ENCODE measurements at places on chromosomes 5 and 9. TPM values are rescaled to one million over a fixed set of nuclear protein-coding genes. Genes with fewer than 3 reads are reported as not detected.

GRCh38 chr5:132825033-132825833 lies 5.2 kb downstream of the SHROOM1 start:
- H3K27ac ChIP-seq: no peak overlapping the region
- peaks cover 24% of the 10 kb centered on the region for H3K4me1 ChIP-seq
- H3K36me3 ChIP-seq: no peaks in the 10 kb centered on the region
- no peak overlapping the region for H3K4me3 ChIP-seq

The BNC2 gene
- not detected for total RNA-seq

DNA sequence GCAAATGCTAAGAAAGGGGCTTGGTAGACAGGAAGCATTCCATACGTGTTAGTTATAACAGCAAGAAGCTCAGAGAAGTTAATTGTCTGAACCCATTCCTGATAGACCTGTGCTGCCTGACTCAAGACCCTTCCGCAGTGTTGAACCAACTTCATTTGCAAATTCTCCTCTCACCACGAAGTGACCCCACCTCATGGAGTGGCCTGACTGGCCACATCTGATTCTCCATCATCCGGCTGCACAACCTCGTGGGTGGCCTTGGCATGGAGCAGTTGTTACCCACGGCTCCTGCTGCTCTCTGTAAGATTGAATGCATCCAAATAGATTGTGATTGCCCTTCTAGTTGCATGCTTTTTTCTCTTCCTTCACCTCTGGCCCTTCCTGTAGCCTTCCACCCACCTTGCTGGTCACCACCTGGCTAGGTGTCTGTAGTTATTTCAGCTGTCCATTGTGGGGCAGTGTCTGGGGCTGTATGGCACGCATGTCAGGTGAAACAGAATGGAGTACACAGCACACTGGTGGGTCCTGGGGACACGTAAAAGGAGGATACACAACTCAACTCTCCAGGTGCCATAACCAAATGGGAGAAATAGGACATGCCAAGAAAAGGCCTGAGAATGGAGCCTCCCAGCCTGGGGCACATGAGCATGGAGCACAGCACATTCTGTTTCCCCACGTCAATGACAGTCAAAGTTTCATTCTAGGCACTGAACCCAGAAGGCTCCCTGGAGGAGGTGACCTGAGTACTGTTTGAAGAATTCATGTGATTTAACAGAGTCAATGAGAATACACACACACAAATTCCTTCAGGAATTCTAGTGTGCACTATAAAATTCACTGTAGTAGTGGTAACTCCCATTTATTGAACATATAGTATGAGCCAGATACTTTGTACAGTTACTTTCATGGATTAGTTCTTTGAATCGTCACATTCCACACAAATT lies 70.5 kb upstream of the PTCH1 start:
- no peak overlapping the region for H3K27ac ChIP-seq
- no peak for DNase-seq
- no peaks in the 10 kb centered on the region for H3K27me3 ChIP-seq
- no peak overlapping the region for H3K4me3 ChIP-seq

DNA sequence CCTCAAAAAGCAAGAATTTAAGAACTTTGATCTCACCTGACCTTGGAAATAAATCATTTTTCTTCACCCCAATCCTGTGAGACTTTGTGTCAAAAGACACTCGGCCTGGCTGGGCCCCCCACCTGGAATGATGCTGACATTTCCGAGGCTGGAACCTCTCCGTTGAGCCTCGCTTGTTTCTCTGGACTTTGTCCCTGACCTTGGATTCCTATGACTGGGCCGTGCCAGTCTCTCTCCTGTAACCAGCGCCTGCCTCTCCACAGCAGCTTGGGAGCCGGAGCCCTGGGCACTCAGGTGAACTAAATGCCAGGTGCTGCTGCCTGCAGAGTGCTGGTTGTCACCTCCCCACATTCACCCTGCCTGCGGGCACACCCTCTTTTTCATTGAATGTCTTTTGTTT lies 62.7 kb downstream of the RETREG1 start:
- no peaks in the 10 kb centered on the region for H3K36me3 ChIP-seq
- no peak for DNase-seq
- H3K4me1 ChIP-seq: no peaks in the 10 kb centered on the region
- no peaks in the 10 kb centered on the region for H3K27me3 ChIP-seq

- H3K36me3 ChIP-seq: peaks cover 26% of the 10 kb centered on the region
- H3K4me1 ChIP-seq: peaks cover 53% of the 10 kb centered on the region
- H3K27ac ChIP-seq: no peak overlapping the region
- DNase-seq: no peak
Measured at GRCh38 chr5:112918679-112919078, 3.3 kb downstream of the REEP5 start.

GRCh38 chr5:180470361-180470760 lies 23.8 kb upstream of the CNOT6 start:
- no peaks in the 10 kb centered on the region for H3K36me3 ChIP-seq
- no peak overlapping the region for H3K4me3 ChIP-seq
- DNase-seq: no peak
- no peaks in the 10 kb centered on the region for H3K27me3 ChIP-seq

The MSMP gene
- not detected for total RNA-seq

DNA sequence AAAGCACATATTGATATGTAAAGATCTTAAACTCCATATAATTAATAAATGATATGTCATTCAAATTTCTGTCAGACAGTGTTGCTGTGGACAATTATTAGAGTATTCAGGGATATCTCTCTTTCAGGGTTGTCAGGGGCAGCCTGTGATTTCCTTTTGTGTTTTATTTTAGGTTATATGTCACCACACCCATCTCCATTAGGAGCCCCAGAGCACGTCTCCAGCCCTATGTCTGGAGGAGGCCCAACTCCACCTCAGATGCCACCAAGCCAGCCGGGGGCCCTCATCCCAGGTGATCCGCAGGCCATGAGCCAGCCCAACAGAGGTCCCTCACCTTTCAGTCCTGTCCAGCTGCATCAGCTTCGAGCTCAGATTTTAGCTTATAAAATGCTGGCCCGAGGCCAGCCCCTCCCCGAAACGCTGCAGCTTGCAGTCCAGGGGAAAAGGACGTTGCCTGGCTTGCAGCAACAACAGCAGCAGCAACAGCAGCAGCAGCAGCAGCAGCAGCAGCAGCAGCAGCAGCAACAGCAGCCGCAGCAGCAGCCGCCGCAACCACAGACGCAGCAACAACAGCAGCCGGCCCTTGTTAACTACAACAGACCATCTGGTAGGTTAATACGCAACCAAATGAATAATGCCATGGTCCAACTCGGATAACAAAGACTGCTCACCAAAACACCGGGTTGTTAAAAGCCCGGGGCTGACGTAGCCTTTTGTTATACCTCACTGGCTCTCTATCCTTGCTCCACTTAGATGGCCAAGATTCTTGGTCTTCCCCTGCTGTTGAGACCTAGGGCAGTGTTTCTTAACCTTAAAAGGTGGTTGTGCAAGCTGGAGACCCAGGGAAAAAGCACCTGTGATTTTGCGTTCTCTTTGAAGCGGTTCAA lies 24.4 kb downstream of the SMARCA2 start:
- H3K27ac ChIP-seq: no peak overlapping the region
- no peak overlapping the region for H3K4me3 ChIP-seq
- no peaks in the 10 kb centered on the region for H3K27me3 ChIP-seq
- no peak for DNase-seq
- peaks cover 66% of the 10 kb centered on the region for H3K36me3 ChIP-seq

The QRFP gene
- not detected for total RNA-seq

The PCDHB15 gene
- total RNA-seq: not detected

DNA sequence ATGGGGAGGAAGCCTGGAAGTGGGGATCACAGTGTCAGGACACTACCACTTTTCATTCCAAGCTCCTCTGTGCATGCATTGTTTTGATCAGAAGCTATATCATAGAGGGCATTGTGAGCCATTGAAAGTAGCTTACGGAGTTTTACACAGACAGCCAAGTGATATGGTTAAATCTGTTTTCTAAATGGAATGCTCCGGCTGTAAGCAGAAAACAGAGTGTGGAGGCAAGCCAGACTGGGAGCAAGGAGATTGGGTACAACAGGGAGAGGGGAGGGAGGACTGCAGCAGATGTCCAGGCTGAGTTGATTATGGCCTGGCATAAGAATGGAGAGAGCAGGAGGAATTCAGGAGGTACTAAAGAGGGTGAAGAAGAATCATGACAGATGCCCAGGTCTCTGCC lies 15.5 kb upstream of the SOWAHA start:
- H3K27ac ChIP-seq: no peak overlapping the region
- no peak for DNase-seq
- H3K4me3 ChIP-seq: no peak overlapping the region
- no peaks in the 10 kb centered on the region for H3K4me1 ChIP-seq

The ZNF622 gene
- total RNA-seq: 54.1 TPM

The RLN2 gene
- 0.88 TPM for total RNA-seq

The COL15A1 gene
- total RNA-seq: not detected

The PCYOX1L gene
- 22.9 TPM for total RNA-seq

The EPB41L4A gene
- total RNA-seq: not detected

- H3K27ac ChIP-seq: no peak overlapping the region
- DNase-seq: no peak
- H3K27me3 ChIP-seq: no peaks in the 10 kb centered on the region
- H3K4me3 ChIP-seq: no peak overlapping the region
- H3K36me3 ChIP-seq: no peaks in the 10 kb centered on the region
- H3K4me1 ChIP-seq: no peaks in the 10 kb centered on the region
Measured at GRCh38 chr5:147436596-147436995, 73.3 kb downstream of the DPYSL3 start.

- no peak overlapping the region for H3K4me3 ChIP-seq
- H3K27ac ChIP-seq: no peak overlapping the region
- H3K36me3 ChIP-seq: no peaks in the 10 kb centered on the region
- H3K4me1 ChIP-seq: no peaks in the 10 kb centered on the region
- peaks cover 6% of the 10 kb centered on the region for H3K27me3 ChIP-seq
- DNase-seq: no peak
Measured at GRCh38 chr9:68720656-68721313, 15.7 kb downstream of the PIP5K1B start.

DNA sequence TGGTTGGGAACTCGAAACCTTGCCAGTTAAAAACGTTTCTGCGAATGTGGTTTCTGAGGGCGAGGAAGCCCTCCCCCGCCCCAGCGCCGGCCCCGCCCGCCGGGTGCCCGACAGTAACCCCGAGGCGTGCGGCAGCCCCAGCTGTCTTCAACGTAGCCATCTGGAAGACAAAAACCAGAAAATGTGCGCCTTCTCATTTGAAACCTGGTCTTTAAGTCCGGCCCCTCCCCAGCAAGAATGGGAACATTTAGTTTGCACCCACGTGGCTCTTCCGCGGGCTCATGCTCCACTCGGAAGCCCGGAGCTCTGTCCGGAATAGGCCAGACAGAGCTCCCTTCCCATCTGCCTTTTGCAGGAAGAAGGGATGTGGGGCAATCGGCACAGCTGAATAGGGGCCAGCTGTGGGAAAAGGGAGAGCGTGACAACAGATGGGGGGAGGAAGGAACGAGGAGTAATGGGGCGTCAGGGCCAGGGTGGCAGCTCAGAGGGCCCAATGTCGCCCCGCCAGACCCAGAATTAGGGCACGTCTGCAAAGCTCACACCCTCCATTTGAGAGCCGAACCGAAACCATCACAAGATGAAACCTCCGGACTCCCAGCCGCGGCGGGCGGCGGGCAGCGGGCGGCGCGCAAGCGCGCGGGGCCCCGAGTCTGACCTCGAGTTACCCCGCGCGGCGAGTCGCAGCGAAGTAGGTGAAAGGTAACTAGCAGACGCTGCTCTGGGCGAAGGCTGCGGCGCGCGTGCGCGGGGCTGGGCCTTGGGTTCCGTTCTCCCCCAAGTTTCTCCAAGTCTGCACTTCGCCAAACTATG lies 63.4 kb upstream of the ABCA1 start:
- peak; percentile 80 for DNase-seq
- H3K27ac ChIP-seq: peak overlapping the region; percentile 93
- peaks cover 38% of the 10 kb centered on the region for H3K4me1 ChIP-seq
- H3K36me3 ChIP-seq: no peaks in the 10 kb centered on the region
- peak overlapping the region; percentile 72 for H3K4me3 ChIP-seq

GRCh38 chr9:68643901-68644809 lies 60.9 kb upstream of the PIP5K1B start:
- no peaks in the 10 kb centered on the region for H3K36me3 ChIP-seq
- no peaks in the 10 kb centered on the region for H3K4me1 ChIP-seq
- H3K27me3 ChIP-seq: no peaks in the 10 kb centered on the region
- H3K27ac ChIP-seq: no peak overlapping the region

The SNCAIP gene
- not detected for total RNA-seq

GRCh38 chr5:33205727-33206410 lies 234.9 kb upstream of the TARS1 start:
- H3K27me3 ChIP-seq: no peaks in the 10 kb centered on the region
- H3K36me3 ChIP-seq: no peaks in the 10 kb centered on the region
- H3K4me3 ChIP-seq: no peak overlapping the region
- H3K27ac ChIP-seq: no peak overlapping the region

GRCh38 chr5:131773805-131774204 lies 23.0 kb downstream of the FNIP1 start:
- H3K27ac ChIP-seq: no peak overlapping the region
- H3K4me1 ChIP-seq: peaks cover 3% of the 10 kb centered on the region
- no peak for DNase-seq
- no peak overlapping the region for H3K4me3 ChIP-seq
- H3K36me3 ChIP-seq: no peaks in the 10 kb centered on the region

DNA sequence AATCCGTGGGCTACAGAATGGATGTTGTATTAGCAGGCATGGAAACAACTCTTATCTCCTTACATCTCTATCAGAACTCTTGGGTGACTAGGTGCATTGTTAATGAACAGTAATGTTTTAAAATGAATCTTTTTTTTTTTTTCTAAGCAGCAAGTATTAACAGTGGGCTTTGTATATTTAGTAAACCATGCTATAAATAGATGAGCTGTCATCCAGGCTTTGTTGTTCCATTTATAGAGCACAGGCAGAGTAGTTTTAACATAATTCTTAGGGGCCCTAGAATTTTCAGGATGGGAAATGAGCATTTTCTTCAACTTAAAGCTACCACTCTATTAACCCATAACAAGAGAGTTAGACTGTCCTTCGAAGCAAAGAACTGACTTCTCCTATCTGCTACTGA lies 233.7 kb upstream of the ADAMTSL1 start:
- no peaks in the 10 kb centered on the region for H3K27me3 ChIP-seq
- H3K36me3 ChIP-seq: no peaks in the 10 kb centered on the region
- H3K27ac ChIP-seq: no peak overlapping the region
- H3K4me1 ChIP-seq: no peaks in the 10 kb centered on the region

DNA sequence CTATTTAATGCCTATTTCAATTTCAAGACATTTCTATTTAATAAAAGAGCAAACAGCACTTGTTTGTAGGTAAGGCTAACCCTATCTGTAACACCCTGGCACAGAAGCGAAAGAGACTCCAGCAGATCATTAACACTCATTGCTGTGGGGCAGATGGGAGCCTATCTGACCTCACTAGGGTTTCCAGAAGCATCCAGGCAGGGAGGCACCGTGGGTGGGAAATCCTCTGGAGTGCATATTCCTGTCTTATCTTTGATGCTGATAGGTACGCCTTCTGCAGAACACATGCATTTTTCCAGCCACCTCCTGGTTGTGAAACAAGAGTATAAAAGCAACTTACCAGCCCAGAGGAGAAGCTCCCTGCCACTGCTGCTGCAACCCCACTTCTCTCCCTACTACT lies 233.7 kb downstream of the GLIS3 start:
- no peak overlapping the region for H3K4me3 ChIP-seq
- no peaks in the 10 kb centered on the region for H3K4me1 ChIP-seq
- H3K36me3 ChIP-seq: no peaks in the 10 kb centered on the region
- no peak for DNase-seq
